ENCODE measurements at places on chromosomes 1 and 21.

DNA sequence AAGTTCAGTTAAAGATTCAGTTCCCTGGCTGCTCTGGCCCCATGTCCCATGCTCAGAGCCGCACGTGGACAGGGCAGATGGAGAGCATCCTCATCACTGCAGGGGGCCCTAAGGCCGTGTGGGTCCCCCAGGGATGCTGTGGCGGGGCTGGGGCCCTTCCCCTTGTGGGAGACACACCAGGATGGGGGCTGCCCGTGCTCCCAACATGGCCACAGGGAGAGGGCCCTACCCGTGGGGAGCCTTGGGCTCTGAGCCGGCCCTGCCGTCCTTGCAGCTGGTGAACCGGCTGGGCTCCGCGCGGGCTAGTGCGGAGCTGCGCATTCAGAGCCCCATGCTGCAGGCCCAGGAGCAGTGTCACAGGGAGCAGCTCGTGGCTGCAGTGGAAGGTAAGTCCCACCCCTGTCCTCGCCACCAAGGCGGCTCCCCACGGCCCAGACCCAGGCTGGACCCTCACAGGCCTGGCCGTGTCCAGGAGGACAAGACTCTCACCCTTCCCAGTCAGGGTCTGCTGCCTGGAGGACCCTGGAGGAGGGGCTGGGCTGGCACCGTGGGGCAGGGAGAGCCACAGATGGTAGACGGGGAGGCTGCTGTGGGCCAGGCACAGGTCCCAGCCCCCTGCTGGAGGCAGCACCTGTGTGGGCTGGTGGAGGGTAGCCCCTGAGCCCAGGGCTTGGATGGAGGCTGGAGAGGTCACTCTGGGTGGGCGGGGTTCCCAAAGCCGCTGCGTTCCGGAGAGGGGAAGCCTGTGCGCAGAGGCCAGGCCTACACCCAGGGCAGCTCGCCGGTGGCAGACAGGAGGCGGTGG is 53.8 kb downstream of the TRIM11 start:
- no peak for DNase-seq

GRCh38 chr1:65421351-65422025 is 1.0 kb downstream of the LEPR start:
- DNase-seq, result no peak

DNA sequence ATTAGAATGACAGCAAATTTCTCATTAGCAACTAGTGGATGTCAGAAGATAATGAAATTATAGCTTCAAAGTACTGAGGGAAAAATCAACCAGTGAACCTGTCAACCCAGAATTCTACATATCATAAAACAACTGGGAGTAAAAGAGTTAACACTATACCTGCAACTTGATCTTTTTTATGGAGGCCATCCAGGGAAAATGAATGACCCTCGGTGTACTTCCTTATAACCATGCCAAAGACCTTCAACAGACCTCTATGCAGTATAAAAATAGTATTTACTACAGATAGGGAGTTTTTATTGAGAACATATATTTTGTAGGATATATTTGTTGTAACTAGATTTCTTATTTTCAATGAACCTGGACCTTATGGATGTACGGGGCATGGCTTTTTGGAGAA is 392.5 kb upstream of the ZRANB2 start:
- no peak for DNase-seq

- no peak for DNase-seq
Measured at GRCh38 chr1:48526008-48526710, 54.2 kb upstream of the SPATA6 start.

- DNase-seq, result peak; percentile 82
Measured at GRCh38 chr21:38831526-38832467, 26.1 kb downstream of the ETS2 start.

GRCh38 chr1:61079898-61080336 is 2.4 kb upstream of the NFIA start:
- peak; percentile 52 for DNase-seq

DNA sequence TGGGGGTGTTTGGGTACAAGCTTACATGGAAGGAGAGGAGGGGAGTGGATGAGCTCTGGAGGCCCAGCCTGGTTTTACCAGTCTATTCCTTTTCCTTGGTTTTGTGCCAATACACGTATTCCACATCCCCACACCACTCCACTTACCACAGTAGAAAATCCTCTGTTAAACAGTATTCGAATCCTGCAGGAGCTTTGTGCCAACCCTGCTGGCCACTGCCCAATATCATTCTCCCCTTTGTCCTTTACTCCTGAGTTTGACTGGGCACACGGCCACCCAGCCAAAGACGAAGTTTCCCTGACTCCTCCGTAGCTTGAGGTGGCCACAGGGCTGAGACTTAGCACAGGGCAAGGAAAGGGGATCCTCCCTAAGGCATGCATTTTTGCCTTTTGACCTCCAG is 61.6 kb downstream of the TMCO4 start:
- no peak for DNase-seq

- no peak for DNase-seq
Measured at GRCh38 chr1:231663211-231663792, 36.7 kb downstream of the DISC1 start.

- no peak for DNase-seq
Measured at GRCh38 chr1:206703661-206704060, 19.0 kb downstream of the MAPKAPK2 start.

GRCh38 chr1:153642161-153642560 is 8.3 kb downstream of the CHTOP start:
- DNase-seq, result no peak

DNA sequence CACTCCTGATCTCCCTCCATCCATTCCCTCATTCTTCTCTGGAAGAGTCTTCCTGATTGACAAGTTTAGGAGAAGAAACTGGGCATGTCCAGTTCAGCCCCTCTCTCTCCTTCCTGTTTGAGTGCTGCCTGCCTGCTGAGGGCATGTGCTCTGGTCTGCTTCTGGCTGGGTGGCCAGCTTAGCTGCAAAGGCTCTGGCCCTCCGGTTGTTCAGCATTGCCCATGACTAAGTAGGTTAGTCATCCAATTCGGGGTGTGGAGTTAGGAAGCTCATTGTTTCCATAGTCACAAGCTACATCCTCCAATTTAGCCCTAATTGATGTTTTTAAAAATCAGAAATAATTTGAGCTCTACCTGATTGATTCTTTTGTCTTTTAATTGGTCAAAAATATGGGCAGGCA is 25.6 kb upstream of the PLA2G2E start:
- DNase-seq, result peak; percentile 86

DNA sequence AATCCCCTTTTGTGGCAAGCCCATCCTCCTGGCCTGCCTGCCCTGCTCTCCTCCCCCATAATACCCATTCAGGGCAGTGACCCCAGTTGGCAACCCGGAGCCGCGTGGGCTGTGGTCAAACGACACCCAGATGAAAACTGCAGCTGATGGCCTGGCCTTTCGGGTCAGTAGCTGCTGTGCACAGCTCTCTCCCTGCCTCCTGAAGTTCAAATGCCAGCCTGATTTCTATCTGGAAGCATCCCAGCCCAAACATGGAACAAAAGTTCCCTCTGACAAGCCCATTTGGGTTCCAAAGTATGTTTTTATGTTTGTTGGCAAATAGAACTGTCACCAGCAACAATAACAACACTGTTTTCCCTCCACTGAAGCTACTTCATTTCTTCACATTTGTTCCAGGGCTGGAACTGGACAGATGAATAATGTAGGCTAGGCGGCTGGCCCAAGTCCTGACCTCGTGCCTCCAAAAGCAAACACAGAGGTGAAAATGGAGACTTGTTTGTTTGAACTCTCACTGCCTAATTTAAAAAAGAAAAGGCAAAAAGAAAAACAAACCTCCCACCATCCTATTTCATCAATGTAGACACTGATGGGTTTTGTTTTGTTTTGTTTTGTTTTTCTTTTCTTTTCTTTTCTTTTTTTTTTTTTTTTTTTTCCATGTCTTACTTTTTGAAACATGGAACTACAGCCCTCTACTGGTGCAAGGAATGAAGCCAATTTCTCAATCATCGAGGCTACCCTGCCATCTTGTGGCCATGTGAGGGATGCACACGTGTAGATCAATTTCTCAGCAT is 179.0 kb downstream of the ADSS2 start:
- peak; percentile 82 for DNase-seq

DNA sequence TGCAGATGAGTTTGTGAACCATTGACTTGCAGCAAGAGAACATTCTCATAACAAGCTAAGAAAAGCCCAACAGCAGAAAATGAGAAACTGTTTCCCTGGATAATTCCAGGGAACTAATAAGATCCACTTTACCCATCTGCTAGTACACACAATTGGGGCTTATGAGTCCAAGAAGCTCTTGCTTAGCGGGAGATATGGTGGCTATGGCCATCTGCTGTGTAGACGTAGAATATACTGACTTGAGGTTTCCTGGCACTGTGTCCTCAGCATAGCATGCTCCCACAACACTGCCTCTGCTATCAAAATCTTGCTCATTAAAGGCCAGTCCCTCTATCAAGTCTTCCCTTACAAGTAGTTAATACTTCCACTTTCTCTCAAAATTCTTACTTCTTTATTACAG is 6.8 kb upstream of the RXRG start:
- DNase-seq, result no peak

DNA sequence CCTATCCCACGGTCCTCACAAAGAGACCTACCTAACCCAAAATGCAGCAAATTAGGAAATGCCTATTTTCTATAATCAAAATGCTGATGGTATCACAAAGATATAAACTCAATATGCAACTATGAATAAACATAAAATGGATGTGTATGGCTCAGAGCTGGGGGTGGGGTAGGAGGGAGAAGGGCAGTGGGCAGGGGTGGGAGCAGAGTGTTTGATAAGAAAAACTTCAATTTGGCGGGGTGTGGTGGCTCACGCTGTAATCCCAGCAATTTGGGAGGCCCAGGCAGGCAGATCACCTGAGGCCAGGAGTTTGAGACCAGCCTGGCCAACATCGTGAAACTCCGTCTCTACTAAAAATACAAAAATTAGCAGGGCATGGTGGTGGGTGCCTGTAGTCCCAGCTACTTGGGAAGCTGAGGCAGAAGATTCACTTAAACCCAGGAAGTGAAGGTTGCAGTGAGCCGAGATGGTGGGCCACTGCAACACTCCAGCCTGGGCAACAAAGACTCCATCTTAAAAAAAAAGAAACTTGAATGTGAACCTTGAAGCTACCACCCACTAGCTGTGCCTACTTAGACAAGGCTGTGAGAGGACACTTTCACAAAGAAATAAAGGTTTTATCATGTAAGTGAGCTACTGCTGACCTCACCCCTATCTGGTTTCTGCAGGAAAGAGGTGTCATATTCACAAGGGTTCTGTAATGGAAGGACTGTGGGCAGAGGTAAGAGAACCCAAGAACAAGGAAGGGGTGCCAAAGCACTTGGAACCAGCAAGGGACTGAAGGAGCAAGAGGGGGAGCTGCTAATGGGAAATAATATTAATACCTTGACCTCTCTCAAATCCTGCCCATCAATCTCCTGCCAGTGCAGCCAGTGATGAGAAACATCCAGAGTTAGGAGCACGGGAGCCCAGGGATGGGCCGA is 53.0 kb downstream of the HLCS start:
- DNase-seq, result no peak

GRCh38 chr1:113369699-113370098 is 20.6 kb upstream of the MAGI3 start:
- no peak for DNase-seq

- no peak for DNase-seq
Measured at GRCh38 chr1:110672753-110673108, 2.0 kb downstream of the KCNA3 start.

DNA sequence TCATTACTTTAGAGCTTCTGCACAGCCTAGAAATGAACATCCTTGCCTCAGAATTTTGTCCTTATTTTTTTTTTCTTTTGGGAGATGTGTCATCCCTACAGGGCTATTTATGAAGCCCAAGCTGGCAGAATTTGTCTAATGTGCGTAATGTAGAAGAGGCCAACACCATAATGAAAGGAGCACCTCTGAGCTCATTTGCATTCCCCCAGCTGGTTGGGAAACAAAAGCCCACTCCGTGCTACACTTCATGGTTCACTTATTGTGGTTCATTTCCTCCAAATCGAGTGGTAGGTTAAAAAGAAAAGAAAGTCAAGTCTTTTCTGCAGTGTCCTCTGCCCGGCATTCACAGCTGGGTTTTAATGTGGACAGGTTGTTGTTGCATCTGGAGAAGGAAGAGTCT is 73.5 kb downstream of the KAZN start:
- DNase-seq, result no peak

GRCh38 chr1:85406887-85407533 is 57.9 kb downstream of the DDAH1 start:
- peak; percentile 90 for DNase-seq

- no peak for DNase-seq
Measured at GRCh38 chr1:83773059-83773458, 225.9 kb downstream of the TTLL7 start.

DNA sequence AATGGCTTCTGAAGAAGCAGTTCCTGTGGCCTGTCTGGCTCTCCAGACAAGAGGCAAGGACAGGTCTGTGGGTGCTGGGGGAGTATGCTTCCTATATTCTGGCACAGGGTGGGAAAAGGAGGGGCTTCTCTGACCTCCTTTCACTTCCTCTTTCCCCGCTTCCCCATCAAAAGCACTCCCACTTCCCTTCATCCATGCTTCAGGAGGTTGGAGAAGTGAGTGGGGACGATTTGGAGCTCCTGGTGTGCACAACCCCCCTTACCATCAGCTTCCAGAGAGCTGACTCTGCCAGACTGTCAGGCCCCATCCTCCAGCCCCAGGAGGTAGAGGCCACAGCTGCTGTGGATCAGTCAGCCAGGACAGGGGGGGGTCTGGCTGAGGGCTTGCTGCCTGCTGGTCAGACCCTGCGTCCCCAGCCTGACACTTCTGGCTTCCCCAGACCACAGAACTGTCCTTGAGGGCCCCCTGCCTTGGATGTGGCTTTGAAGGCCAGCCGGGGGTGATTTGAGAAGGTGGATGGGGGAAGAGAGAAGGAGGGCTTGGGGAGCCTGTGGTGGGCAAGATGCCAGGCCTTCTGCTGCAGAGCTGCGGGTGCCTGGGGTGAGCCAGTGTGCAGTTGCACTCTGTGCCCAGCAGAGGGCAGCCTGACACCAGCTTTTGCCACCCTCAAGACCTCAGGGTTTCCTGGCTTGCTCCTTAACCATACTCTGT is 21.5 kb upstream of the TMEM222 start:
- DNase-seq, result peak; percentile 82

GRCh38 chr1:7975212-7975865 is 13.8 kb downstream of the PARK7 start:
- DNase-seq, result peak; percentile 77

GRCh38 chr1:208105756-208106155 is 138.4 kb downstream of the PLXNA2 start:
- DNase-seq, result no peak

DNA sequence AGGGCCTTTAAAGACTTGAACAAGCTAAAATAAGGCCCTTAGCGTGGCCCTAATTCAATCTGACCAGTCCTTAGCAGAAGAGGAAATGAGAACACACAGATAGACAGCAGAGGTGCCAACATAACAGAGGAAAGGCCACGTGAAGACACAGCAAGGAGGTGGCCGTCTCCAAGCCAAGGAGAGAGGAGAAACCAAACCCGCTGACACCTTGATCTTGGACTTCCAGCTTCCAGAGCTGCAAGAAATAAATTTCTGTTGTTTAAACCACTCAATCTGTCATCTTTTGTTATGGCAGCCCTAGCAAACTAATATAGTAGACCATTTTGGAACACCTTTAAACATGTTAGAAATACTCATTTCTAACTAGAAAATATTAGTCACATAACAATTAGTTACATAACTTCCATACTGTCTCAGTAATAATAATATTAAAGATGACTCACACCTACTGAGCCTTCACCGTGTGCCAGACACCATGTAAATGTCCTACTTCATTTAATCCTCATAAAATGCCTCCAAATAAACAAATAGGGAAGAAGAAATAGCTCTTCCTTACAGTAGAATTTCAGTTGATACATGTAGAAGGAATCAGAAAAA is 47.9 kb downstream of the S1PR1 start:
- DNase-seq, result no peak
